ENCODE measurements at places on chromosomes 16 and 17.

GRCh38 chr16:67528222-67528869 lies at the start of gene RIPOR1:
TSS of gene RIPOR1 (plus strand) at chr16:67528829. CDS start at chr16:67538447, 9,618 bp downstream.
- no peak for DNase-seq

GRCh38 chr16:27428026-27428785 lies 26.2 kb downstream of the IL21R start:
- DNase-seq = no peak

- peak; percentile 81 for DNase-seq
These were observed 10.3 kb downstream of the HSPB9 start for GRCh38 chr17:42132941-42133340.

- no peak for DNase-seq
These were observed 25.0 kb downstream of the CPPED1 start for GRCh38 chr16:12778726-12779125.

GRCh38 chr17:9271989-9272388 lies 250.7 kb downstream of the NTN1 start:
- DNase-seq = no peak

DNA sequence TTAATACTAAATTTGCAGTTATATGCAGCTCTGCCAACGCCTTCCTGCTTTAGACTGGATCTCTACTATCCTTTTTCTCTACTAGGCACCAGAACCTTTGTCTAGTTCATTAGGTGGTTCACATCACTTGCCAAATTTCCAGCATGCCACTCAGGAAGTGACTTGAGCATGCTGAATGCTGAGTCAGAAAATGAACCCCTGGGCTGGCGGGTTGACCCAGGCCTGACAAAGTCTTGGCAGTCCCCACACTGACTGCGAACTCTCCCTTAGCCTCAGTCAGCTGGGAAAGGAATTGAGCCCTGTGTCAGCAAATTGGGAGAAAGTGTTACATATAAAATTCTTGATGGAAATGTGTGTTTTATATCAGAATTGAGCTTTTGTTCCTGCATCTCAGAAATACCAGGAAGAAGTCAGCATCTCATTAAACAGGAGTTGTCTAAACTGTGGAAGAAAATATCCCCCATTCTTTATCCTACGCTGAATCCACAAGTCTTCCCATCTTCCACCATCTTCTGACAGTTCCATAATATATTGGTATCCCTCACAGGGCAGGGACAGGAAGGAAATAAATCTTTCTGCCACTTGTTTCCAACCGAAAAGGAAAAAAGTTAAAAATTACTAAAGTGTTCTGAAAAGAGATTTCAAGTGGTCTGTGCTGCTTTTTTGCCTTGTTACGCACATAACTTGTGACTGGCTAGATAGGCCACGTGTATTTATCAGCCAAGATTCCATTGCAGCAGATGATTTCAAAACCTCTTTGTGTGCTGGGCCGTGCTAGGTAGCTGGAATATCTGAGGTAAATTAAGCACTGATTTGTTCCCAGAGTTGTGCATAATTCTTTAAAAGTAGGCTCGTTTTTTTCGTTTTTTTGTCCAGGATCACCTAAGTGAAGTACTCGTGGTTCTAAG lies 16.7 kb upstream of the SLC12A3 start:
- DNase-seq = peak; percentile 79

- peak; percentile 19 for DNase-seq
These were observed 59.2 kb upstream of the ADORA2B start for GRCh38 chr17:15885770-15886169.

GRCh38 chr16:81523387-81524115 lies 78.9 kb downstream of the CMIP start:
- peak; percentile 87 for DNase-seq

DNA sequence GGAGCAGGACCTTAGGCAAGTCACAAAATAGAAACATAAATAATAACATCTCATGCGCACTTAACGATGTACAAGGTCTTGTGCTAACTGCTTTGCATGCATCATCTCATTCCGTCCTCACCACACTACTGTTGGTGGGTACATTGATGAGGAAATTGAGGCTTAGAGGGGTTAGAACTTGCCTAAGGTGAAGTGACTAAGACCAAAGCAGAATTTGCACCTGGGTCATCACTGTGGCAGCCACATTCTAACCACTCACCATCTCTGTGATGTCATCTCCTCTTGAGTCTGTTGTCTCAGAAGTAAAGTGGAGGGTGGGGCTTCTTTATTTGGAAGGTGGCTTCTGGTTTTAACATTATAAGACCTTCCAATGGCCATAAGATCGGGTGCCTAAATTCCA lies 20.4 kb upstream of the TRIM25 start:
- no peak for DNase-seq

DNA sequence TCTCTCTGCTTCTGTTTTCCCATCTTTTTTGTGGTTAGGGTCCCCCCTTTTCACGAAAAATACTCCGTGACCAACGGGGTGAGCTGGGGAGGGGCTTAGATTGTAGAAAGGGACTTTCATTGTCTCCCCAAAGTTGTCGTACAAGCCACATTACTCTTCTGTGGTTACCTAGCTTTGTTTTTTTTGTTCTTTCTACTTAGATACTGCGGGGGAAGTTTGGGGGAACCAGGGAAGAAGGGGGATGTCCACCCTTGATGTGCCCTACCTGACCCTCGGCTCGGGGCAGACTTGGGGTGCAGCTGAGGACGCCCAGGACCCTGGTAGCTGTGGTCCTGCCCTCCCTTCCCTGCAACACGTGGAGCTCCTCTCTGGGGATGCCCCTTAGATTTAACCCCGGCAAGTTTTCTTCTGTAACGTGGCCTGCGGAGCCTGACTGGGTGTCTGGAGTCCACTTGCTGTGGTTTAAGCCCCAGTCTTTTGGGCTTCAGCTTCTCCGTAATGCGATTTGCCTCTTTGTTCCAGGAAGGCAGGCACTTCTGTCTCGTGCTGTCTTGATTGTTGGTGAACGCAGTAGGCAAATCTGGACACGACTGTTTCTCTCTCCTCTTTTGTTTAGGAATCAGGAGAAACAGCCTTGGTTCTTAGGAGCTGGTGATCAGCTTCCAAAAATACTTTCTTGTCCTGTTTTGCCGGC lies 892 bp downstream of the ABCC1 start:
- peak; percentile 44 for DNase-seq

DNA sequence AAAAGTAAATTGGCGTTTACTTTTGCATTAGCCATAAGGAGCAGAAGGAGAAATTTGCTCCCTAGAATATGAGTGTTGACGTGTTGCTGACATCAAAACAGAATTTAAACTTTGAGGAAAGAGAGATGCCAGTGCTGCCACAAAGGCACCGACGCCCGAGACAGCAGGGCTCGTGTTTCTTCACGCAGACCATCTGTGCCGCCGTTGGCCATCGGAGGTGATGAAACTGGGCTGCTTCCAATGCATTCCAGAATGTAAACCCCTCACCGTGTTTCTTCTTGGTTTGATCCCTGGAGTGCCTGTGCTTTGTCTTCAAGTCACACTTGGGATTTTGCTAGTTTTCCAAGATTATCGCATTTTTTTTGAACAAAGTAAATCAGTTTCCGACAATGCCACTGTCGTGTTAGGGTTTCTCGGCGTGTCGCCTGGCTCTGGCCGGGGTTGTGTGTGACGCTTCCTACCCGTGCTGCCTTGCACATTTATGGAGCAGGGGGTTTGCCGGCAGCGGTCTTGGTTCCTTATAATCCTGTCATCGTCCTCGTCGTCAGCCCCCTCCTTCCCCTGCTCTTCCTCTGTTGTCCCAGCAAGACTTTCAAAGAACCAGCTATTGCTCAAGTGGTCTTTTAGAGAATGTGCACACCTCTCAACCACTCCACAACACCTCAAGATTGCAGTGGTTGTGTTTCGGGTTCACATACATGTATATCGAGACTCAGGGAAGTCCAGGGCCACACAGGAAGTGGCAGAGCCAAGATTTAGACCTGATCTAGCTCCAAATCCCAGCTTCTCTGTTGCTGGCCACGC lies 103.9 kb downstream of the METRNL start:
- no peak for DNase-seq

DNA sequence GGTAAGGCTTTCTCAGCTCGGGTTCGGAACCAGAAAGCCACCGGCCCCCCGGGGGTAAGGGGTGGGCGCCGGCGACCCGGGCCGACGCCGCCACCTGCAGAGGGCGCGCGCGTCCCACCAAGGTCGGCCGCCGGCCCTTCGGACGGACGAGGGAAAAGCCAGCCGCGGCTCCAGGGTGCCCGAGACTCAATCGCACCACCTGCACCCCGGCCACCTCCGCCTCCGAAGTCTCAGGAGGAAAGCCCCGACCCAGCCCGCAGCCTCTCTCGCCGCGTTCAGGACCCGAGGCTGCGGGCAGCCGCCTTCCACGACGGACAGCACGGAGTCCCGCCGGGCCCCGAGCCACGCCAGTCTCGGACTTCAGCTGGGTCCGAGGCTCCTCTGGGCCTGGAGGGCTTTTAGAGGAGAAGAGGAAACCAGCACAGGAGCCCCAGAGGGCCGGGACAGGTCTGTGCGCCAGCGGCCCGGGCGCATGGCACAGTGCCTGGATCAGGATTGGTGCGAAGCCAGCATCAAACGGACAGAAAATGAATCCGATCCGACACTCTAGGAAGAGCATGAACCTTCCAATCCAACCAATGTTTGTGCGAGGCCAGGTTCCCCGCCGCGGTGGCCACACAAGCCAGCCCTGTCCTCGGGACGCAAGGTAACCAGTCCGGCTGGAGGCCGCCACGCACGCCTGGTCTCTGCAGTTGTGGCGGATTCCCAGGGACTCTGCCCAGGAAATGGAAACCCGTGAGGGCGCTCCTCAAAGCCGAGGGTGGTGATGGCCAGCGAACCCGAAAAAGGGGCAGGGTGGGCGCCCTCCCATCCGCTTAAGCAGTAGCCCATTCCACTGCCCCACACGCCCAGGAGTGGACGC lies 6.7 kb downstream of the CBX8 start:
- no peak for DNase-seq

- DNase-seq = peak; percentile 75
These were observed 19.9 kb upstream of the JPH3 start for GRCh38 chr16:87582216-87582965.

DNA sequence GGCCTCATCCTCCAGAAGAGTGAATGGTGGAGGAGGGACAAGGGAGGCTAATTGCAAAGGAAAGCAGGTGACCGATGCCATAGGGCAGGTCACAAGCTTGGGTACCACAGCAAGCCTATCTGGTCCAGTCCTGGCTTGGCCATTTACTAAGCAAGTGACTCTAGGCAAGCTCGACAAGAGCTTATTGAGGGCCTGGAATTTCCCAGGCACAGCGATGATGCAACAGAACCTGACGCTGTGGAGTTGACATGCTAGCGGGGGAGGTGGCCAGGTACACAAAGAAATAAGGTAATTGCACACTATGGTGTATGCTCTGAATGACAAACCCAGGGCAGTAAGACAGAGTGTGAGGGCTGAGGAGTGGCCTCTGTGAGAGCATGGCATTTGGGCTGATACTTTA lies 98.5 kb downstream of the PGS1 start:
- DNase-seq = no peak

DNA sequence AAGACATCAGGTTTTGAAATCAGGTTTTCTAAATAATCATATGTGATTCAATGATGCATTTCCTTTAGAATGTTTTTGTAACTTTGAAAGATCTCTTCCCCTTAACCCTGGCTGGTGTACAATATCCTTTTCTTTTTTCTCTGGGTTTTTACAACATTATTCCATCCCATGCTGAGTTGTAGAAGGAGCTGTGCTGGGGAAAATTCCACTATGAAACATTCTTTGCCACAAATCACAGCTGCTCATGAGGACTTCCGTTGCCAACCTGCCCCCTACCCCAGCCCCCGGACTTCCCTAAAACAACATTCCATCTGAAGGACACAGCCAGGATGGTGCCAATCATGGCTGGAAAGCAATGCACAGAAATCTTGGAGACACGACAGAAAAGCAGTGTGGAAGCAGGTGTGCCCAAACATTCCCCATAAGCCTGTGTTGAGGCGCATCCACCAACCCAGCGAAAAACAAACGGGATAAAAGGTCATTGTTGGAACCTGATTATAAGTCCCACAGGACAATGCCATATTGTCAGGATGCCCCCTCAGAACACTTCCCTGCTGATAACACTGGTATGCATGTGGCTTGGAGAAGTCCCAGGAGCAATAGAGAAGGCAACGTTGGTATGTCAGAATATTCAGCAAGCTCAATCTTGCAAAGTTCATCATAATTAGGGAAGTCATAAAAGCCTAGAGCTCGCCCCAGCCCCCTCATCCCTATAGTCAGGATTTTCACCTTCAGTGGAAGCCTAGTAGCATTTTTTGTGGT lies 475.0 kb downstream of the HS3ST3B1 start:
- no peak for DNase-seq

DNA sequence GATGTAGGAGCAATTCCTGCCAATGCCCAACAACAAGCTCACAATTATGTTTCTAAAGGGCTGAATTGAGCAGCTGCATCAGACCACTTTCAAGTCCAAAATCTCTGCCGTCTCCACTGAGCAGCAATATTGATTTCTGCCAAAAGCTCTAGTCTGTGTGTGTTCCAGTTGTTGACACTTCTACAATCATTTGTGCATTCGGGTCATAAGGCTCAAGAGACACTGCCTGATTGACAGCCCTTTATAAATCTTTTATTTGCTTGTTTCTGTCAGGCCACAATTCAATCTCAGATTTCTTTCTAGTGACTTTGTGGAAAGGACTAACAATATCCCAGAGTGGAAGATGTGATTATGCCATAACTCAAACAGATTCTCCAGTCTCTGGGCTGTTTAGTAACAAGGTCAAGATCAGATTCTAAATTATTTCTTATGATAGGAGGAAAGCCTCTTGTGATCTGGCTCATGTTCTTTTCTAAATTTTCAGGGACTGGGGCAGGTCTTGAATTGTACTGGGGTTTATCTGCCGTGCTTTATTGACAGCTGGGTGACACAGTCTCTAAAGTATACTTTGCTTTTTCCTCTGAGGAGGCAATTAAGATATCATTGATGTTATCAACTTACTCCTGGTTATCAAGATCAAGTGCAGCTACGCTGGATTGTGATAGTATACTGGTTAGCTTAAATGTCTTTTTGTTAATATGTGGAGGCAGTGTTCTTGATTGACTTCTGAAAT lies 377.1 kb downstream of the CNTNAP4 start:
- DNase-seq = no peak

- no peak for DNase-seq
These were observed 4.8 kb upstream of the SREBF1 start for GRCh38 chr17:17841601-17842025.

DNA sequence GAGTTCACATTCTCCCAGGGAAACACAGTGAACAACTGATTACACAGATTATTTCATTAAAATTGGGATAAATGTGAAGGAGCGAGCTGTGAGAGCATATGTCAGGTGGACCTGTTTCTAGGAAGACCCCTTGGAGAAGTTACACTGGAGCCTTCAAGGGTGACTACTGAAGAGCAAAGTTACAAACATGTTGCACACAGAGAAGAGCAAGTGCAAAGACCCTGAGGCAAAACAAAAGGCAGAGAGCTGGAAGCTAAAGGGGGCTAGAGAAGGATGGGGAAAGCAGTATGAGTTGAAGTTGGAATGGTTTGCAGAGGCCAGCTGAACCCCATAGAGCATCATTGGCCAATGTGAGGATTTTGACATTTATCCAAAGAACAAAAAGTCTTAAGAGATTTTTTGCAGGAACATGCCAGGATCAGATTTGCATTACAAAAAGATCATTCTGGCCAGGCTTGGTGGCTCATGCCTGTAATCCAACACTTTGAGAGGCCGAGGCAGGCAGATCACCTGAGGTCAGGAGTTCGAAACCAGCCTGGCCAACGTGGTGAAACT lies 14.1 kb downstream of the PDZD9 start:
- no peak for DNase-seq

GRCh38 chr17:42422412-42422957 lies 571 bp downstream of the CAVIN1 start:
- peak; percentile 32 for DNase-seq

GRCh38 chr17:57948555-57949420 lies 6.4 kb downstream of the CUEDC1 start:
- peak; percentile 96 for DNase-seq
